NCI-H226 (cell line): ENCODE measurements at places on chromosomes 3 and 15.

- no peak for DNase-seq
Measured at GRCh38 chr3:146638718-146639117, 33.6 kb upstream of the PLSCR5 start.

- no peak for DNase-seq
Measured at GRCh38 chr3:105836533-105836932, 32.3 kb downstream of the CBLB start.

GRCh38 chr3:76310089-76310488 lies 524.7 kb upstream of the ZNF717 start:
- DNase-seq: no peak

DNA sequence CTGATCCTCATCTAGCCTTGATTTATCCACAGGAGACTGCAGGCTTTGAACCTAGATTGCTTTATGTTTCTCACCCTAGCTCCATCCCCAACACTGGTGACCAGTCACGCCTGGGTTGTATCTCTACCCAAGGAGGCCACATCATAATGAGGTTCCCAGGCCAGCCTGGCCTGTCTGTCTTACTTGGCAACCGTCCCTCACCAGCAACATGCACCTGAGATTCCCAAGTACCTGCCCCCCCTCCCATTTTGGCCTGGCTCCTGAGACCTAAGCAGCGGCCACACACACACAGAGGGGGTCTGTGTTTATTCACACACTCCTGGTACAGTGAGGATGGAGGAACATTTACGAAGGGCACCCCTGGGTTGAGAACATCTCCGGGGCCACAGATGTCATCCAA lies 2.4 kb downstream of the CAMK2N2 start:
- no peak for DNase-seq

- no peak for DNase-seq
Measured at GRCh38 chr15:57509126-57509525, 82.6 kb upstream of the MYZAP start.

DNA sequence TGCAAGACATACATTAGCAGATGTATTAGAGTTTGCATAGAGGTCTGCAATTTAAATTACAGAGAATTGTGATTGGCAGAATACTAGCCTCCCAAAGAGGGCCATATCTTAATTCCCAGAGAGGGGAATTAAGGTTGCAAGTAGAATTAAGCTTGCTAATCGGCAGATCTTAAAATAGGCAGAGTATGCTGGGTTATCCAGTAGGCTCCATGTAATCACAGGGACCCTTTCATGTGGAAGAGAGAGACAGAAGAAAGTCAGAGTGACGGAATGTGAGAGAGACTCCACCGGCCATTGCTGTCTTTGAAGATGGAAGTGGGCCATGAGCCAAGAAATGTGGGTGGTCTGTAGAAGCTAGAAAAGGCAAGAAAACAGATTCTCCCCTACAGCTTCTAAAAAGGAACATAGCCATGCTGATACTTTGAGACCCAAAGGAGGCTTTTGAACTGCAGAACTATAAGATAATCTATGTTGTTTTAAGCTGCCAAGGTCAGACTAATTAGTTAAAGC lies 38.8 kb downstream of the IMPG2 start:
- DNase-seq: no peak
